Renal cortex interstitium (tissue), 15 donors: ENCODE measurements at places on chromosomes 1 and 21. TPM values are rescaled to one million over a fixed set of nuclear protein-coding genes. Genes with fewer than 3 reads are reported as not detected.

Gene ILDR2
- polyA plus RNA-seq = 15.5 TPM

Gene CPTP
- polyA plus RNA-seq = 10.0 TPM

Gene IGFN1
- 1.3 TPM for polyA plus RNA-seq

Gene DISC1
- 5.9 TPM for polyA plus RNA-seq

Gene OR2M3
- polyA plus RNA-seq = 0.04 TPM

Gene S100A7
- 0.56 TPM for polyA plus RNA-seq

Gene OR2L3
- polyA plus RNA-seq = not detected

Gene H3-3A
- 1,156 TPM for polyA plus RNA-seq
